ENCODE measurements at places on chromosomes 2 and 18.

GRCh38 chr2:128373451-128374000, 54.9 kb upstream of the HS6ST1 start:
- no peak for DNase-seq

GRCh38 chr2:157898591-157898996, 22.5 kb upstream of the ACVR1 start:
- no peak for DNase-seq

DNA sequence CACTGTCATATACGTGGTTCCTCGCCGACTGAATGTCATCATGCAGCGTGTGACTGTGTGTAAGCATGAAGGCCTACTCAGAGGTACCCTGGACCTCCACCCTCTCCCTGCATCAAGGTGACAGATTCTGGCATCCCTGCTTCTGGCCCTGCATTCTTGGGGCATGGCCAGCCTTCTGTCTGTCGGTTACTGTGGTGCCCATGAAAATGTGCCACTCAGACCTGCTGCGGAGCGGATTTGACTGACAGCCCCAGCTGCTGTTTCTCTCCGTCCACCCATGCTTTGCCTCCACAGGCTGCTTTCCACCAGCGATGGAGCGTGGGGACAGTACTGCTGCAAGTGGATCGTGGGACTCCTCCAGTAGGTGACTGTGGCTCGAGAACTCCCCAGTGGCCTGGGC, 9.6 kb downstream of the TMEM177 start:
- no peak for DNase-seq

- no peak for DNase-seq
Observed at GRCh38 chr2:202306034-202306433, 40.5 kb downstream of the NOP58 start.

DNA sequence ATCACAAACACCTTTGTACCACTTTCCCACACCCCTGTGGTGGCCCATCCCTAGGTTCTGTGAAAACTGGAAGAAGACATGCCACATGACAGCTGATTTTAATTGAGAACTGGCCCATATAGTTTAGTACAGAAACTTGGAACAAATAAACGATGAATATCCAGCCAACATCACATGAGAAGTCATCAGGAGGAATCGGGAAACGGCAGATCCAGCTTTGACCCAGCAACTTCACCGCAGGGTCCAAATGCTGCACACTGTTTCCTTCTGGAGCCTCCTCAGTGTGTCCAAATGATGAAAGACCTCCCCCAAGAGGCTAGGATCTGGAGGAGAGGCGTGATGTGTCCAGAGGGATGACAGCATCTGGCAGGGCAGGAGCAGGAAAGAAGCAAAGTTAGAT, 75.5 kb downstream of the COPS8 start:
- DNase-seq = no peak

GRCh38 chr2:160052531-160052930, 9.9 kb downstream of the PLA2R1 start:
- DNase-seq = no peak

GRCh38 chr18:34287825-34288224, 63.1 kb upstream of the NOL4 start:
- DNase-seq = no peak

GRCh38 chr18:37487400-37487867, 78.2 kb downstream of the CELF4 start:
- no peak for DNase-seq

DNA sequence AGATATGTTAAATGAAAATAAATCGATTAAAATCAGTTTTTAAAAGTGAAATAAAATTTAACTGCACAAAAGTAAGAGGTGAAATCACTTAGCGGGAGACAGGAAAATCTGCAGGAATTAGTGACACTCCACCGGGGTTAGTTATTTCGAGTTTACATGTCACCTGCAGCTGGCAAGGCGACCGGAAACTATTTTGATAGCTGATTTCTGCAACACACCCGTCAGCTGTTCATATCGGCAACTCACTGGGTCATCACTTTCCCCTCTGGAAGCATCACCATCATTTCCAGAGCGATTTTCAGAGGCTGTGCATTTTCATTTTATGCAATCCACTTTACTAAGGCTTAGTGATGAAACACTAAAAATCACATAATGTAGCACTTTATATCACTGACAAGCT, 52.9 kb downstream of the PXDN start:
- DNase-seq = no peak

DNA sequence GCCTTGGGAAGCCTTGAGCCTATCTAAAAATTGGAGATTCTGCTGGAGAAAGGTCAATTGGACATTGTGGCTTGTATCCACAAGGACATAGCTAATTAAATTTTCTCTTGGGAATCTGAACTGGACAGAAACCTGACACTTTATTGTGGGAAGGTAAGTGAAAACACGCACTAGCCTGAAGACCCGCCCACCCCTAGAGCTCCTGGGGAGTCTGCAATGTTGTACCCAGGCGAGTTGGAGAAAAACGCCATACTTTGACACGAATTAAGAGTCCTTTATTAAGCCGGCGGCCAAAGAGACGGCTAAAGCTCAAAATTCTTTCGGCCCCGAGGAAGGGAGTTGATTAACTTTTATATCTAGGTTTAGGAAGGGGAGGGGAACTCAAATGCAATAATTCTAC, 1.2 kb upstream of the ZNF892 start:
- no peak for DNase-seq

GRCh38 chr18:30682672-30683071, 359.9 kb downstream of the DSC3 start:
- no peak for DNase-seq

DNA sequence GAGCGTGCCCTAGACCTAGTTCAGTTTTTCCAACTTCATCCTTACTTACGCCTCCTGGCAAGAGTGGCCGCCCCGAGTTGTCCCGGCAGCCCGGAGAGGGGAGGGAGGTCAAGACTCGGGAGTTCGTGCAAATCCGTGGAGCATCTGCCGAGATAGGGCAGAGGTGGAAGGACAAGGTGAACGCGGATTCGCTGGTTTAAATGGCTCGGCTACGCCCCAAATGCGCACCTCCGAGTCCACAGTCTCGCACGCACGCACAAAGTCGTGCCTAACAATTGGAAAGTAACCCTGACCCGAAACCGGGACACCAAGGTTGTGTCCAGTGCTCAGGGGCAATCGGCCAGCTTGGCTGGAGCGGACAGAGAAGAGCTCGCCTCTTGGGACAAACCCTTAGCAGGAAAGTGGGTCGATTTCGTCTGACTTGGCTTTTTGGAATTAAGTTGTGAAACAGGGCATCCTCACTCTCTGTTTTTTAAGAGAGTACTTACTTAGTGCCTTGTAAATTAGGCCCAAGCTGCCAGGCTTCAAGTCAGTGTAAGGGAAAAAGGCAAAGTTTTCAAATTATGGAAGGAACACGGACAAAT, 726 bp upstream of the SS18 start:
- DNase-seq = no peak

DNA sequence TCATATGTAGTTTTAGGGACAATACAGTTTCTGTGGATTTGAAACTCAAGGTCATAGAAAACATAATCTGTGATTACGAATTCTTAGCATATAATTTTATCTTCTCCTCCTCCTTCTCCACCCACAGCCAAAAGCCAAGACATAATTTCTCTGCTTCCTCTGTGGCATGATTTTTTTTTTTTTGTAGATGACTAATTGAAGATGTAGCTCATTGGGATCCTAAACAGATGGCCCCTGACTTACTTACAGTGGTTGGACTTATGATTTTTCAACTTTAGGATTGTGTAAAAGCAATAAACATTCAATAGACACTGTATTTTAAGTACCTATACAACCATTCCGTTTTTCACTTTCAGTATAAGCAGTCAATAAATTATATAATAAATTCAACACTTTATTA, 42.3 kb downstream of the FSIP2 start:
- no peak for DNase-seq

- no peak for DNase-seq
Observed at GRCh38 chr2:41400088-41400665, 647.6 kb upstream of the PKDCC start.

DNA sequence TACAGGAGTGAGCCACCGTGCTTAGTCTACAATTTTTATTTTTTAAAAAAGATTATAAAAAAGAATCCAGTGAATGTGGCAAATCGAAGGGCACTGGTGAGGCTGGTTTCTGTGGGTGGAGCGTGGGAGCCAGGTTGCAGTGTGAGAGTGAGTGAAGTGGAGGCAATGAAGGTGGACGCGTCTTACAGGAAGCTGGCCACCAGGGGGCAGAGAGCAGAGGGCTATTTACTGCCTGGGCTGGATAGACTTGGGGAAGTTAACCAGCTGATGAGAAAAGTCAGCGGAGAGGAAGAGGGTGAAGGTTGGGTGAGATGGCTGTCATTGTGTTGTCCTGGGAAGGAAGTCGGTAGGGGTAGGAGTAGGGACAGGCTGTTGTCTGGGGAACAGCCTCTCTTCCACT, 6.8 kb downstream of the SCTR start:
- DNase-seq = no peak

DNA sequence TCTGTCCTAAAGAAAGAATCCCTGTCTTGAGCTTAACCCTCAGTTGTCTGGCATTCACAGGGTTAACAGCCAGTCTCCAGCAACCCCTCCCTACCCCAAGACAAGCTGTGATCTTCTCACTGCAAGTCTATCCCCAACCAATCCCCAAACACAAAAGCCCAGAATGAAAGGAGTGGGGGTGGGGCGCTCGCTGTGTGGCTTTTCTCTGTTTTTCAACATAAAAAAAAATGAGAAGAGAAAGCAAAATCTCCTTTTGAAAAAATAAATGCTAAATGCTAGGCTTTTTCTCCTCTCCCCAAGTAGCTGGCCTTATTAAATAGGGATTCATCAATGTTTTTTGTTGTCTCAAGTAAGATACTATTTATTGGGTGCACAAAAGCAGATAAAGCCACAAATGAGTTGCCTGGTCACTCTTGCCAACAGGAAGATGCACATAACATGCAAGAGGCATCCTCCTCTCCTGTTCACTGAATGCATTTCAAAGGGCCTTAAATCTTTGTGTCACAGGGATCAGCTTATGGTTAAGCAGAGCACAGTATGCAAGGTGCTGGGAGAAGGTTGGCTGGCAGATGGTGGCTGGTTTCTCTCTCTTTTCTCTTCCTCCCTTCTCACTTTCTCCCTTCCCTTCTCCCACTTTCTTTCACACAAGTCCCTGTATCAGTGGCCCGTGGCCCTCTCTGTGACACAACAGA, 225.6 kb downstream of the CMPK2 start:
- no peak for DNase-seq

GRCh38 chr2:71747559-71747958, 294.2 kb downstream of the DYSF start:
- DNase-seq = no peak

GRCh38 chr2:176138923-176139660, 9.6 kb downstream of the HOXD8 start:
- DNase-seq = no peak

DNA sequence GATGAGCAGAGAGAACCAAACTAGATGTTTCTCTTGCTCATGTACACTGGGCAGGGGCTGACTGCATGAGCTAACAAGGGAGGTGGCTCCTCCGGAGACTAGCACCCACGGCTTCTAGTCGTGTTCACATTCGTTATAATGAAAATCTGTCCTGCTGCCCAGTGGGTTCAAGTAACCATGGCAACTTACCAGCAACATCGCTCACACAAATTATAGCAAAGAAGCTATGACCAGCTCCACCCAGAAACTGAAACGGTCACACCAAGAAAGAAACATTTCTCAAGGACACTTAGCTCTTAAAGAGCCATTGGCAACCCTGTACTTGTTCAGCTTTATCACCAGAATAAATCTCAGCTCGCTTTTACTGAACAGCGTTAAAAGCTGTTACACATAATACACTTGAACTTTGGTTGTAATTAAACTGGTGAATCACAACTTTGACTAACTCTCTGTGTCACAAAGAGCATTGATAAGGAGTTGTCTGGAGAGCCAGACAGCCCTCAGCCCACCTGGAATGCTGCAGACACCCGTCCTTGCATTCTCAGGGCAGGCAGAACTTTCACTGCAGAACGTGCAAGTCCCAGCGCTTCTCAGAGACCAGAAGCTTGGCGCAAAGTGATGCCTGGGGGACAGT, 141.2 kb downstream of the PID1 start:
- no peak for DNase-seq

DNA sequence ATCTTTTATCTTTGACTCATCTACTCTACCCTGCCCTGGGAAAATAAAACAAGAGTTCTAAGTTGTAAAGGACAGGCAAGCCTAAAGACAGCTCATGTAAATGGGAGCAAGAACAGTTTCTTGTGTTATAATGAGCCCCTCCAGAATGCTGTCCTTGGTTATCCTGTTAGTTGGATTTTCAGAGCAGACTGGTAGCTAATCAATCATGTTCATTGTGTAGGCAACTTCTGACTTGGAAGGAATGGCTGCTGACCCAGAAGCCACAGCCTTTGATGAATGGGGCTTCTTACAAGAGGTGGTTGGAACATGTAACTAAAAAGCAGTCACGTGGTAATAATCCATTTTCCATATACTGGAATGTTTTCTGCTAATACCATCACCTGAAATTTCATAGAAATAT, 254.2 kb downstream of the AGPS start:
- no peak for DNase-seq

DNA sequence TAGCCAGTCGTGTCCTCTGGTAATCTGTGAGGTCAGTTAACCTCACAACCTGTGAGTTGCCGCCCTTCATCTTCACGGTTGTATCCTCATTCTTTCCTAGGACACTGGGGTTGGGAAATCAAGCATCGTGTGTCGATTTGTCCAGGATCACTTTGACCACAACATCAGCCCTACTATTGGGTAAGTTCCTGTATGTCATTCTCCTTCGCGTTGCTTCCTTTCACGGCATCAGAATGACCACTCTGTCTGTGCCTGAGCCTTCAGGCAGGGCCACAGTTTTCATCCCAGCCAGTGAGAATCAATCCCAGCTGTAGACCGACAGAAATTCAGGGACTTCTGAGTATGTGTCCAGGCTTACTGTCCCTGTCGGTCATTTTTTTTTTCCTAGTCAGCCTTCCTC, 67.1 kb downstream of the RAB31 start:
- no peak for DNase-seq

DNA sequence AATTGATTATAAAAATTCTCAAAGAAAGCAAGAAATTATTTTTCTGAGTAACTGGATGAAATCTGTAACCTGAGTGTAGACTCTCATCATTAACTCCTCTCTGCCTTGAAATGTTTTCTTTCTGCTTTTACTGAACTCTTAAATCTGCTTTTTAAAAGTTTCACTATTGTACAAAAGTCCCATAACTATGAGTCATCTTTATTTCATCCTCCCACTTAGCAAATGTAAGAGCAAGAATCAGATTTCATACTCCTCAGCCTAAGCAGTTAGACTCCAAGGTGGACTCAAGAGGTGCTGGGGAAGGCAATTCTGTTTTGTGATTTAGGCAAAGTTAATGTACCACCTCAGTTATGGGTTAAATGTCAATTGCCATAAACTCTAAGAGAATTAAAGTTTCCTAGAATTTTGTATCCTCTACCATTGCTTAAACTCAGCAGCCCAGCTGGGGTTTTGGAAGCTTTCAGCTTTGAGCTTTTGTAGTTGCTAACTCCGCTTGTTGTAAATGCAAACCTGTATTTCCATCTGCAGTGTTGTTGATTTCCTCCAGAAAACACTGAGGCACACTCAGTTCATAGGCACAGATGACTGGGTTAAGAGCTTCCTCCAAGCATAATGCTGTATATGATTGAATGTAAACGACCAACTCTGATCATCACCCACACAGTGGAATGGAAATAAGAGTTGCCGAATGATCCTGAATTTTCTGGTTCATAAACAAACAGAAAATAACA, 268.8 kb downstream of the ARHGAP15 start:
- DNase-seq = no peak

Measured in stimulated activated CD8-positive, alpha-beta memory T cell treated with anti-CD3 and anti-CD28 coated beads, Interleukin-2, amount 100 ng/mL, for 1 hour (primary cell).